ENCODE measurements at places on chromosomes 1 and 21.
A peak's percentile ranks its signal among the peaks of the same experiment; 100 is the strongest.

- no peak for DNase-seq
Measured at GRCh38 chr1:87230501-87230900, 98.2 kb upstream of the LMO4 start.

DNA sequence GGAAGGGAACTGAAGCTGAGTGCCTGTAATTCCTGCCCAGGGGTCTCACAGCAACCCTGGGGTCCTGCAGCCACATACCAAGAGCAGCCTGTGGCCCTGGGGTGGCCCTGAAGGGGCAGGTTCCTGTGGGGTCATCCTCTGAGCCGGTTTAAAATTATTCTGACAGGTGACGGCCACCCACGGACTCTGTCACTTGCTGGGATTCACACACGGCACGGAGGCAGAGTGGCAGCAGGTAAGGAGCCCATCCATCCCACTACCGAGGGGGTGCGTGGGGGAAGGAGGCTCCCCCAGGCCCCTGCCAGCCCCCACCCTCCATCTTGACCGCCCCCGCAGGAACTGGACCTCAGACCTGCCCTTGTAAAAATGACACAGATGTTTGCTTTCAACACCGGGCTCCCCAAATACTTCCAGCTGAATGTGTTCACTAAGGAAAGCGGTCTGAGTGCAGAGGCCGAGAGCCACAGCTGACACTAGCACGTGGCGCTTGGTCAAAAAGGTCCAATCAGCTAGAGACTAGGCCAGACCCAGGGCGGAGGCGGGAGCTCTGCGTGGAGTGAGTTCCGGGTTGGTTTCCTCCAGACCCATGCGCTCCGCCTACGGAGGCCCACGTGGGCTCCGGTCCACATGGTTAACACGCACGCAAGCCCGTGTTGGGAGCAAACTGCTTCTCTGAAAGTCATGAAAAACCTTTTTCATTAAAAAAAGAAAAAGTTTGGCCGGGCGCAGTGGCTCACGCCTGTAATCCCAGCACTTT lies 10.0 kb downstream of the YBEY start:
- DNase-seq = peak; percentile 49

GRCh38 chr1:182087719-182088350 lies 26.3 kb upstream of the ZNF648 start:
- peak; percentile 46 for DNase-seq

DNA sequence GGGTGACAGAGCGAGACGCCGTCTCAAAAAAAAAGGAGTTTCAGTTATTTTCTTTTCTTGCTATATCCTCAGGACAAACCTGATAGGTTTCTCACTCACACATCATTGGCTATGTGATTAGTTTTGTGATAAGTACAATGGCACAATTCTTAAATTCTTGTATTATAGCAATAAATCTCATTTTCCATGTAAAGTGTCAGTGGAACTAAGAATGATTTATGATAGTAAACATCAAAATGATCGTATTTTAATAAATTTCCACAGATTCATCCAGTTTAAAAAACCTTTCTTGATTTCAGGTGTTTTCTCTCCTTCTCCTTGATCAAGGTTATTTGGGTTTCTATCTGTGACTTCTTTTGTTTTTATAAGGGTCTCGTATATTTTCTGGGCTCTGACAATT lies 3.5 kb downstream of the DNAJC28 start:
- DNase-seq = no peak

- peak; percentile 91 for DNase-seq
Measured at GRCh38 chr1:156104065-156104810, 10.3 kb upstream of the LMNA start.

DNA sequence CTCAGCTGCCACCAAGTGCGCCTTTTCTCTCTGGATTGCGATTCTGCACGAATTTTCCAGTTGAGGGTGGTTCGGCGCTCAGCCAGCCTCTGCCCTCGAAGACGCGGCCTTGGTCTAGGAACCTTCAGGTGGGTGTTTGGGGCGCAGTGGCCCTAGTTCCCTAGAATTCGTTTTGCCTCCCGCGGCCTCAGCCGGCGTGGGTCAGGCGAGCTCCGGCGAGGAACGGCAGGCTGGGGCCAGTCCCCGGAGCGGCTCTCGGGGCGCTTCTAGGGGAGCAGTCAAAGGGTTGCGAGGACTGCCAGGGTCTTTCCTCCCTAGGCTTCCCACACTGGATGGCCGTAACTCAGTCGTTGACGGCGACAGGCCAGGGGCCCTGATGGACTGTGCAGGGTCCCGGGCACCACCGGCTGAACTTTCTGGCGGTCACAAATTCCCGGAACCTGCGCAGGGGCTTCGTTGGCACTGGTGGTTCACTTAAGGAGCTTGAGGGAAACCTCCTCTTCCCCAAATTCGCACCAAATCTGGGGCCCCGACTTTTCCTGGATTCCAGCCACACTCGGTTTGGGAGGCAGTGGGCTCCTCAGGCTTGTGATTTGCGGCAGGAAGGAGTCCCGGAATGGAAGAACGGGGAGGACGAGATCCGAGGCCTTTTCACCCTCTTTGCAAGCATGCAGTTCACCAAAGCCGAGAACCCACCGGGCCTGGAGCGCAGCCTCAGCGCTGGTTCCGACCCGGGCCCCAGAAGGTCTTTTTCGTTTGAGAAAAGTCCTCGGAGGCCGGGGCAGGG lies 1.2 kb downstream of the DMBX1 start:
- no peak for DNase-seq

DNA sequence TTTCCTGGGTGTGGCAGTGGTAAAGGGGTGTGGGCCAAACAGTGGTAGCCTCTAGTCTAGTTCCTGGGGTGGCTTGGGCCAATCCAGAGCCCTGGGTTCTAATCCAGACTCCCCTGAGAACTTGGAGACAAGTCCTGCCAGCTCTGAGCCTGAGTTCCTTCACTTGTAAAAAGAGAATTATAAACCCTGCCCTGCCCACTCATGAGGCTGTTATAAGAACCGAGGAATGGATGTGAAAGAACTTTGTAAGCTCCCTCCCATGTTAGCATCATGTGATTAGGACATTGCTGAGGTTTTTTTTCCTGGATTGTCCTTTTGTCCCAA lies 131.0 kb downstream of the RRAGC start:
- no peak for DNase-seq

DNA sequence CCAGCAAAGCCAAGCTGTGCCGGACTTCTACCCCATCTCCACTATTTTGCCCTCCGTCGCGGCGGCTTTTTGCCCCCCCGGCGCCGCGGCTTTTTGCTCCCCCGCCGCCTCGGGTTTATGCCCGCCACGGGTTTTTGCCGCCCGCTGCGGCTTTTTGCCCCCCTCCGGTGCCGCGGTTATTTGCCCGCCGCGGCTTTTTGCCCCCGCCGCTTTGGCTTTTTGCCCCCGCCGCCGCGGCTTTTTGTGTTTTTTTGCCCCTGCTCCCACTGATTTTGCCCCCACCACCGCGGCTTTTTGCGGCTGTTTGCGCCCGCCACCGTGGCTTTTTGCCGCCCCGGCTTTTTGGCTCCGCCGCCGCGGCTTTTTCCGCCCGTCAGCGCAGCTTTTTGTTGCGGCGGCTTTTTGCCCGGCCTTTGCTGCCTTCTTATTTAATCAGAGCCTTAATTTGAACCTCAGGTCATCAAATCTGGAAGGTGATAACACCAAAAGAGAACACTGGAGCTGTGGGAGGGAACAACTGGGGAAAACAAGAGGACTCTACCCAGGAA lies 106.0 kb downstream of the TPTE start:
- DNase-seq = no peak

- no peak for DNase-seq
Measured at GRCh38 chr1:8367571-8368194, 49.8 kb downstream of the SLC45A1 start.

GRCh38 chr1:186073697-186074096 lies 301.4 kb downstream of the TPR start:
- no peak for DNase-seq

DNA sequence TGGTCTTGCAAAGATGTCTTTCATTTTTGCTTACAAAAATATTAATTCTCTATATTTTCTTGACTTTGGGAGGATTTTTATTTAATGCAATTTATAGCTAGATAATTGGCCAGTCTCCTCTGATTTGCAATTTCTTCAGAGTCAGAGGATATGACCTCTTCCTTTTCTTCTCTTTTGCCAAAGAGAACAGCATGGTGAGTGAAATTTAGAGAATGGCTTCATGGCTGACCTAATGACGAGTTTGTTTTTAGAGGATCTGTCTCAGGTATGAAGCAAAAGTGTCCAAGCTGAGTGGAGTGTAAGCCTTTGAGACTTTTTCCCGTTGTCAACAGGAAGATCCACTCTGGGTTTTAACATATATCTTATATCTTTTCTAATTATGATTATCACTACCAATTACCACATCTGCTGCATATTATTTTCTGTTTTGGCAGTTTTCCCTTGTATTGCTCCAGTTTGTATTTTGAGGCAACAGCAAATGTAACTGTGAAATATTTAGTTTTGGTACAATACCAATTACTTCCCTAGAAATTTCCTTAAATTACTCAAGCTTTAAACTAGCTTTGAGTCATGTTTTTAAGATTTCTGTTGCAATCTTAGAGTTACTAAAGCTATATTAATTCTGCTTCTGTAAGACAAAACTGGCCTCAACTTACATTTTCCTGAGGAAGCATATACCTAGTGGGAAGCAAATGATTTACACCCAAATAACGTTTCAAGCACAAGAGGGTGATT lies 332.8 kb upstream of the ZRANB2 start:
- DNase-seq = no peak

DNA sequence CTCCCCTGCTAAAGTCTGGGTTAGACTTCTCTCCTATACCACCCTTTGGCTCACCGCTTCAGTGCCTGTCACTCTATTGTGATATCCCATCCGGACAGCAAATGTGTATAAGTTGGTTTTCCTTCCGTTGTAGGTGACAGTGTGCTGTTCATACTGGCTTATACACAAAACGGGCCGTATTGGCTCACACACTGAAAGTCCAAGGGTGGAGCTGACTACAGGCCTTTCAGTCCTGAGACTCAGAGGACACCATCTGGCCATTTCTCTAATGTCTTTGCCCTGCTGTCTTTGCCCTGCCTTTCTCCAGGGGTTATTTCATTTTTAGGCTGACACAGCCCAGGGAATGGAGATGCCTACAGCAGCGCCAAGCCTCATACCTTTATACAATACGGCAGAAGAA lies 90.7 kb downstream of the URB2 start:
- no peak for DNase-seq

DNA sequence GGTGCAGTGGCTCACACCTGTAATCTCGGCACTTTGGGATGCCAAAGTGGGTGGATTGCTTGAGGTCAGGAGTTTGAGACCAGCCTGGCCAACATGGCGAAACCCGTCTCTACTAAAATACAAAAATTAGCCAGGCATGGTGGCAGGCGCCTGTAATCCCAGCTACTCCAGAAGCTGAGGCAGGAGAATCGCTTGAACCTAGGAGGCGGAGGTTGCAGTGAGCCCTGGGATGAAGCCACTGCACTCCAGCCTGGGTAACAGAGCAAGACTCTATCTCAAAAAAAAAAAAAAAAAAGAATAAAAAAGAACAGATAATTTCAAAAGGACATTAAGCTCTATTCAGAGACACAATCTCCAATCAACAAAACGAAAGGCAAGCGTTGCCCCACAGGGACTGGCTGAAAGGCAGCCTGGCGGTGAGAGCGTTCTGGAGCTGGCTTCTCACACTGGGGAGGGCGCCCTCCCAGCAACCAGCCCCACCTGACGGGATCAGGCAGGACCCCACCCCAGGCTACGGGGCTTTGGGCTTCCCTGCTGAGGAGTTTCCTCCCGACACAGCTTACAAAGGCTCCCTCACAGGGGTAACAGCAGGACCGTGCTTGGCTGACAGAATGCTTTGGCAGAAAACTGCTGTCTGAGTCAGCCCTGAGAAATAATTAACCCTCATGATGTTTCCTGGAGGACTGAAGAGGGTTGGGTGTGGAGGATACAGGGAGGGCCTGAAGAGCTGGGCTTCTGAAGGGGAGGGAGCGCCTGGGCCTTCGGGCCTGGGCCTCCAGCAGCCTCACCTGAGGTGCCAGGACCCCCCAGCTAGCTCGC lies 31.1 kb upstream of the SRP9 start:
- DNase-seq = no peak

DNA sequence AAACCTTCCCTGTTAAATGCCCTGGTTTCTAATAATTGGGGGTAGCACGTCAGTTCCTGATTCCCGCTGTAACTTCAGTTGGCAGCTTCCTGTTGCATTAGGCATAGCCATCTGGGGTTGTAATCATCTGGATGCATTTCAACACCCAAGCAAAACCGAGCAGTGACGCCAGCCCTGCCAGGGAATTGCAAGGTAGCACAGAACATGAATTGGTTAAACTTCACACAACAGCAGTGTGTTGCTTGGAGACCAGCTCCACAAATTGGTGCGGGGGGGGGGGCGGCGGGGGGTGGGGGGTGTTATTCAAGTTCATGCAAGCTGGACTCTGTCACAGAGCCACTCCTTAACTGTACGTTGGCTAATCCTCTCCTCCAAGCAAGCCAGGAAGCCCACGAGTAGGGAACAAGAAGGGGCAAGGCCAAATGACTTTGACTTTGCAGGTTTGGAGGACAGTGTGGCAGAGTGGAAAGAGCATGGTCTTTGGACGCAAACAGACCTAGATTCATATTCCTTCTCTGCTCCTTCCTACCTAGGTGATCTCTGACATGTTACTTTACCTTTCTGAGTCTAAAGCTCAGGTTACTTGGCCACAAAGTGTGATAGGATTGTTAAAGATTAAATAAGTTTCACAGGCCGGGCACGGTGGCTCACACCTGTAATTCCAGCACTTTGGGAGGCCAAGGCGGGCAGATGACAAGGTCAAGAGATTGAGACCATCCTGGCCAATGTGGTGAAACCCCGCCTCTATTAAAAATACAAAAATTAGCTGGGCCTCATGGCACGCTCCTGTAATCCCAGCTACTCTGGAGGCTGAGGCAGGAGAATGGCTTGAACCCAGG lies 4.7 kb downstream of the LAX1 start:
- DNase-seq = peak; percentile 18

DNA sequence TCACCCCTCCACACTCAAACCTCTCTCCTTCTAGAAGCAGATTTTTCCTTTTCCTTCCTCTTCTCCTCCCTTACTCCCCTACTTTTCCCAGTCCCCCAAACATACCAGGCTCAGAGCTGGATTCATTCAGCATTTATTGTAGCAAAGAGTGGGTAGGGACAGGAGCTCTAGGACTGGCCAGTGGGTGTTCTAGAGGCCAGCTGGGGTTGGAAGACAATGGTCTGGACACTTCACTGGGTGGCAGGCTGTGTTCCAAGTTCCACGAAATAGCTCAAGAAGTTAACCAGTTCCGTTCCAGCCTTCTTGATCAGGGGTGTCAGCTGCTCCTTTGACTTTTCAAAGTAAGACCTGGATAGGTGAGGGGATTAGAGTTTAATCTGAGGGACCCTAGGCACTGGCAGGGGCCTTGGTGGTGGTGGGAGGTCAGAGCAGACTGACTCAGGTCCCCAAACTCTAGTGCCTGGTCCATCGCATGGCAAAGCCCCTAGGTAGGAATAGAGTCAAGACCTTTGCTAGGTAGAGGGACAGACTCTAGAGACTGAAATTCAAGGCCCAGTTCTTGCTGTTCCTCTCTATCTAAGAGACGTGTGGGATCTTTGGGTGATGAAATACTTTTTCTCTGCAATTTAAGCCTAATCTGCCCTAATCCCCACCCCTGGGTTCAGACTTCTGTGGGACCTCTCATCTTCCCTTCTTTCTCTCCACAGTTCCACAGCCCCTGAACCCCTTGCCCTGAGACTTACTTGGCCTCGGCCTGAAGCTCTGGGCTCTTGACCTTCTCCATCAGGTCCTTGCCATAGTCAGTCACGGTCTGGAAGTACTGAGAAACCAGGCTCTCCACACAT lies 1.0 kb downstream of the APOA2 start:
- no peak for DNase-seq

GRCh38 chr1:204989266-204990058 lies 53.5 kb upstream of the CNTN2 start:
- DNase-seq = peak; percentile 44
